ELF-1 (cell line): ENCODE measurements at places on chromosomes 6 and 20.

DNA sequence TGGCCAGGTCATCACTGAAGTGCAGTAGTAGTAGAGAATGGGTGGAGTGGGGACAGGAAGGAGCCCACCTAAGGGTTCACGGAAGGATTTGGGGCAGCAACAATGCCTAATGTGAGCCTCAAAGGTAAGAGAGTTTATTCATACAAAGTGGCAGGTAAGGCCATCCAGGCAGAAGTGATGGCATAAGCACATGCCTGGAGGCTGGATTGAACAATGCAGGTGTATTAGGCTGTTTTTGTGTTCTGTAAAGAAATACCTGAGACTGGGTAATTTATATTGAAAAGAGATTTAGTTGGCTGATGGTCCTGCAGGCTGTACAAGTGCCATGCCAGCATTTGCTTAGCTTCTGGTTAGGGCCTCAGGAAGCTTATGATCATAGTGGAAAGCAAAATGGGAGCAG is 48.3 kb downstream of the CLIC5 start:
- no peak for DNase-seq

DNA sequence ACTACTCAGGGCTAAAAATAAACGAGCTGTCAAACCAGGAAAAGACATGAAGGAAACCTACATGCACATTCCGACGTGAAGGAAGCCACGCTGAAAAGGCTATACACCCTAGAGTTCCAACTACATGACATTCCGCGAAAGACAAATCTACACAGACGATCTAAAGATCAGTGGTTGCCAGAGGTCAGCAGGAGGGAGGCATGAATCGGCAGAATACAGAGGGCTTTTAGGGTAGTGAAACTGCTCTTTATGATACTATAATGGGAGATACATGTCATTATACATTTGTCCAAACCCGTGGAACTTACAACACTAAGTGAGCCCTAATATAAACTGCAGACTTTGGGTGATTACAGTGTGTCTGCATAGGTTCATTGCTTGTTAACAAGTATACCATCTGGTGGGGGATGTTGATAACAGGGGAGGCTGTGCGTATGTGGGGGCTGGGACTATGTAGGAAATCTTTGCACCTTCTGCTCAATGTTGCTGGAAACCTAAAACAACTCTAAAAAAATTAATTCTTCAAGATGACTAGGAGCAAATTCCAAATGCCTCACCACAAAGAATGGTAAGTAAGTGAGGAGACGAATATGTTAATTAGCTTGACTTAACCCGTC is 132.2 kb upstream of the CDH4 start:
- DNase-seq = no peak

DNA sequence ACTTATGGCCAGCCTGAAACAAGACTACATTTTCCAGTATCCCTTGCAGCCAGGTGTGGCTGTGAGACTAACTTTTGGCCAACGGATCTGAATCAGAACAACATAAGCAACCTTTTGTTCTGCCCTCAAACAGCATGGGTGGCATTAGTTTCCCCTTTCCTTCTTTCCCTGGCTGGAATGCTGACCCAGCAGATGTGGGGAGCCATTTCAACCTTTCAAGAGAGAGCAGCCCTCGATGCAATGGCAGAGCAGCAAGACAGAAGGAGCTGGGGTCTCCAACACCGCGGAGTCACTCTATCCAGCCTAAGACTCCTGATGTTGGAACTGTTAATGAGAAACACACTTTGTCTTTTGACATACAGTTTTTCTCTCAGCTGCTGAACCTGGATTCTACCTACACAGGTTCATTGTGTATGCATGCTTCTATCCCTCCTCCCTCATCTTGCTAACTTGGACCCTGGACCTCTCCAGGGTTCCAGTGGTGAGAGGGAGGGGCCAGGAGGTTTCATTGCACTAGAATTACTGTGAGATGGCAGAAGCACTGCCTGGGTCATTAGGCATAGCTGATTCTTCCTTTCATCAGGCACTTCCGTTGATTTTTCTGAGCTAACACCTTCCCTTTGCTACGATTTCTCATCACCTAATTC is 28.8 kb upstream of the DDR1 start:
- no peak for DNase-seq

- DNase-seq = no peak
Observed at GRCh38 chr20:38164624-38165088, 414 bp downstream of the TGM2 start.

DNA sequence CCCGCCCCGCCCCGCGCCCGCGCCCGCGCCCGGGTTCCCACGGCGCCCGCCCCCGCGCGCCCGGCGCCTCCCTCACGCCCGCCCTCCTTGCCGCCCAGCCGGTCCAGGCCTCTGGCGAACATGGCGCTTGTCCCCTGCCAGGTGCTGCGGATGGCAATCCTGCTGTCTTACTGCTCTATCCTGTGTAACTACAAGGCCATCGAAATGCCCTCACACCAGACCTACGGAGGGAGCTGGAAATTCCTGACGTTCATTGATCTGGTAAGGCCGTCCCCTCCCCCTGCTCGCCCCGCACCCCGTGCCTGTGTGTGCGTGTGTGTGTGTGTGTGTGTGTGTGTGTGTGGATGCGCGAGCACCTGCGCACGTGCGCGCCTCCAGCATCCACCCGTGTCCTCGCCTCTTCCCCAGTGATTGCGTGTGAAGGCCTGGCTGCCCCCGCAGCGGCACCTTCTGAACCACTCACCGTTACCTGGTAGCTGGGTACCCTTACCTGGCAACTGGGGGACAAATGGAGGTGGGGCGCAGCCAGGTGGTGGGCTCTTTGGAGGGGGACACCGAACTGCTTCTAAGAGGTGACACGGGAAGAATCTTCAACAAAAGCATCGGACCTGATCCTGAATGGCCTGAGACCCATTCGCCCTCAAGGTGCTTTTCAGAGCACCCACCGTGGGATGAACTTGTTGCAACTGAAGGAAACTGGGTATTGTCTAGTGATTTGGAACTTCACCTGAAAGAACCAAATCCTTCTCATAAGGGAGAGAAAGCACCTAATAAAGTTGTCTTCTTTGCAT is at the start of gene AIG1:
Gene AIG1, plus strand, starts transcription at position 84 of the 791 bp plus-strand sequence. Its CDS starts 37 bp downstream, at position 121.
- DNase-seq = peak; percentile 61

DNA sequence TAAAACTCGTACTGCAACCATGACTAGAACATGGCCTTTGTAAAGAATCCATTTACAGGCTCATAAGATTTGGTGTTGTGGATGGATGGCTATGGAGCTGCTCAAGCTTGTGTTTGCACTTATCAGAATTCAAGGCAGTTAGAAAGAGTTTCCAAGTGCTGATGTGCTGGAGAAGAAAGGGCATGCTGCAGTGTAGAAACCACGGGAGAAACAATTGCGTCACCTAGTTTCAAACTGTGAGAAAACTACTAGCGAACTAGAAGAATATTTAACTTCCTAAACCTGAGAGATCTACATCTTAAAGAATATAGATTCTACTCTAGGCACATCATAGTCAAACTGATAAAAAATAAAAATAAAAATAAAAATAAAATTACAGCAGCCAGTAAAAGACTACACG is 116.2 kb downstream of the SGK1 start:
- DNase-seq = no peak

- no peak for DNase-seq
Observed at GRCh38 chr6:105151644-105152043, 28.2 kb downstream of the POPDC3 start.

DNA sequence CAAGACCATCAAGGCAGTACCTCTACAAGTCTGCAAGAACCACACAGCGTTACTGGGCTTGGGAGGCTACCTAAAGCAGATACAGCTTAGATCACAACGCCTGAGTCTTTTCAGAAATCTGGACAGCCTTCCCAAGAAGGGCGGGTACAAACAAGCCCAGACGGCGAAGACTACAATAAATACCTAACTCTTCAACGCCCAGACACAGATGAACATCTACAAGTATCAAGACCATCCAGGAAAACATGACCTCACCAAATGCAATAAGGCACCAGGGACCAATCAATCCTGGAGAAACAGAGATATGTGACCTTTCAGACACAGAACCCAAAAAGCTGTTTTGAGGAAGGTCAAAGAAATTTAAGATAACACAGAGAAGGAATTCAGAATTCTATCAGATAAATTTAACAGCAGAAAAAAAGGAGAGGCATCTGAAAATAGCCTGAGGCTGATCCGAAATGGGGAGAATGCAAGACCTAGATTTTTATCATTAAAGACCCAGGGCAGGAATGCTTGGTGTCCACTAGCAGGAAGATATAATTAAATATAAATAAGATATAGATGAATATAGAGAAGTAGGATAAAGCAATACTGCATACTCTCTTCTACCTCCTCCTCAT is 131.7 kb upstream of the COL21A1 start:
- DNase-seq = peak; percentile 50

GRCh38 chr6:127796713-127797112 is 104.1 kb downstream of the THEMIS start:
- no peak for DNase-seq
